ENCODE measurements at places on chromosomes 4 and X.

GRCh38 chr4:98557194-98557892 is 101.1 kb downstream of the TSPAN5 start:
- no peak for DNase-seq

DNA sequence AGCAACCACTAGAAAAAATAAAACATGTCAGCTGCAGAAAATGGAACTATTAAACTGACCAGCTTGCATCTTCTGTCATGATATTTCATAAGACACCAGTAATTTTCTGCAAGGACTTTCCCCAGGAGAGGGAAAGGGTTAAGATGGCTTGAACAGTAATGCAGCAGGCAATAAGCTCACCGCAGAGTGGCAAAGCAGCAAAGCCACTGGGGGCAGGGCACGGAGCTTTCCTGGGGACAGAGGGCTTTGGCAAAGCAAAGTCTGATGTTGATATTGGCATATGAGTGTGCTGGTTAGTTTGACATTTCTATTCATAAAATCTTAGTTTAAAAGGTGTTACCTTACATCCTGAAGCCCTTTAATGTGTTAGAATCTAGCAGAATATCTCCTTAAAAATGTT is 55.1 kb upstream of the NAP1L5 start:
- DNase-seq, result no peak

GRCh38 chr4:138688408-138689085 is 327.0 kb upstream of the NOCT start:
- no peak for DNase-seq

- DNase-seq, result no peak
These were observed 593.8 kb upstream of the SLIT2 start for GRCh38 chr4:19657856-19658255.

DNA sequence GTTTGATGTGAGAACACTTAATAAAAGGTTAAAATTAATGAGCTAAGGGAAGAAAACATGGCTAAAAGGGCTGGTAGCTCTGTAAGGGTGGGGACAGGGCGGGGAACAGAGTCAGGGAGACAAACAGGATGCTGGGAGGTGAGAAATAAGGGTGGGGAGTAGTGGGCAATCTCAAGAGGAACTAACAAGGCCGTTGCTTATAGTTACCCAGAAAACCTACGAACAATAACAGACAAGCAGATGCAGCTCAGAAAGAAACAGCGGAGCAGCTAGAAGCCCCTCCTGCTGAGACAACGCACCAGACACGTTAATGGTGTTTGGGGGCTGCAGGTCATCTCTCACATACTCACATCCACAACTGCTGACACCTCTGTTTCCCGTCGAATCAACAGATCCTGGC is 9.7 kb upstream of the KLF3 start:
- DNase-seq, result no peak

GRCh38 chr4:154384012-154384411 is 107.6 kb downstream of the DCHS2 start:
- no peak for DNase-seq

DNA sequence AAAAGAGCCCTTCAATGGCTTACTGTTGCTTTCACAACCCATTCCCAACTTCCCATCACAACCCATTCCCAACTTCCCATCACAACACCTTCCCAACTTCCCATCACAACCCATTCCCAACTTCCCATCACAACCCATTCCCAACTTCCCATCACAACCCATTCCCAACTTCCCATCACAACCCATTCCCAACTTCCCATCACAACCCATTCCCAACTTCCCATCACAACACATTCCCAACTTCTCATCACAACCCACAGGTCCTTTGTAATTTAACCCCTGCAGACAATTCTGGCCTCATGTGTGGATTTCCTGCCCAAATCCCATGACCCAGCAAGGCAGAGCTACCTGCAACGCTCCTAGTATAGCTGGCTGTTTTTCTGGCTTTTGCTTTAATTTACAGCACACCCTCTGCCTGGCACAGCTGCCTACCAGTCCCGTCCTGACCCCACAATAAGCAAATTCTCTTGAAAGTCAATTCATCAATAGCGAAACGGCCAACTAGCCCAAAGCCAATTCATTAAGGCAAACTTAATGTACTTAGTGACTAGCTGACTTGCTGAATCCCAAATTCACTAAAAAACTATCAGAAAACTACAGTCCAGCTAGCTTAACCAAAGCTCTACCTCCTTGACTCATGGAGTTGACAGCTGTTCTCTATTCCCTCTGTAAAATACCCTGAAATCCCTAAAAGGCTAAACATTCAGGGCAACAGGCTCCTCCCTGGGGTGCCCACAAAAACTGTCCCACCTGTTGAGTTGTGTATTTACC is 75.6 kb downstream of the AFAP1 start:
- no peak for DNase-seq

DNA sequence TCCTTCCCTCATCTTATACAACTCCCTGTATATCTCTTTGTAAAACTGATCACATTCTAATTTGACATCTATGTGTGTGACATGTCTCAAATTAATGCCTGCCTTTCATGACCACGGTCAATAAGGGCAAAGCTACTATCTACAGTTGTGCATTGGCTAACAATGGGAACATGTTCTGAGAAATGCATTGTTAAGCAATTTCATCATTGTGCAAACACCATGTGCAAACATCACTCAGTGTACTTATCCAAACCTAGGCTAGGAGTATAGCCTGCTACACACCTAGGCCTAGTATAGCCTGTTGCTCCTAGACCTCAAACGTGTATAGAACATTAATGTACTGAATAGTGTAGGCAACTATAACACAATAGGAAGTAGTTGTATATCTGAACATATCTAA is 95.0 kb downstream of the BANK1 start:
- no peak for DNase-seq

GRCh38 chr4:6734165-6734786 is 18.3 kb downstream of the BLOC1S4 start:
- no peak for DNase-seq

GRCh38 chr4:112185334-112185733 is 40.1 kb downstream of the FAM241A start:
- no peak for DNase-seq

DNA sequence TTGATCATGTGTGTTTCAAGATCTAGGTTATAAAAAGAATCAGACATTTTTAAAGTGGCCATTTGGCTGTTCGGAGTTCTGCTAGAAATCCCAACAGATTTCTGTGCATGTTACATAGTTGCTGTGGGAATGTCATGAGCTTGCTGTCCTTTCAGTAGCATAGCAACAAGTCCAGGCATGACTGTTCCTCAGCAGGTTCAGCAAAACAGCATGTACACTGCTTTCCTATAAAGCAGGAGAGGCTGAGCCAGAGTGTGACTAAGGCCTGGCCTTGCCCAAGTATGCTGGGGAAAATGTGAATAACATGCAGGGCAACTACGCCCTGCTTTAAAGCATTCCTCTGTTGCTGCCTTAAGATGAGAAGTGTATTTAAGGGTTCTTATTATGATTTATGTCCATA is 217.1 kb upstream of the SMIM31 start:
- DNase-seq, result no peak

DNA sequence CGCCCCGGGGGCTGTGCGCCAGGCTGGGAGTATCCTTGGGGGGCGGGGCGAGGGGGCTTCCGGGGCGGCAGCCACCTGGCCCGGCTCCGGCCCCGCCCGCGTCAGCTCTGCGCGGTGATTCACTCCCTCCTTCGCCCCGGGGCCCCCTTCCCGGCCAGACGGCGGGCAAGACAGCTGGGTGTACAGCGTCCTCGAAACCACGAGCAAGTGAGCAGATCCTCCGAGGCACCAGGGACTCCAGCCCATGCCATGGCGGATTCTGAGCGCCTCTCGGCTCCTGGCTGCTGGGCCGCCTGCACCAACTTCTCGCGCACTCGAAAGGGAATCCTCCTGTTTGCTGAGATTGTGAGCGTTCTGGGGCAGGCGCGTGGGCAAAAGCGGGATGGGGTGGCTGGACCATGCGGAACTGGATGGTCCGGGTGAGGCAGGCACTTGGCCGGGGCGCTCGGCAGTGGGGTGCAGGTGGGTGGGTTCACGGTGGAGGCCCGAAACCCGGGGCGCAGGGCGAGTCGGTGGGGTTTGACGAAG is at the start of gene PLP2:
PLP2 (plus strand) TSS at position 147 of the 528 bp plus-strand sequence; CDS start at position 250, 103 bp downstream.
- DNase-seq, result peak; percentile 69

GRCh38 chrX:56130031-56130430 is 102.1 kb upstream of the KLF8 start:
- DNase-seq, result no peak

- no peak for DNase-seq
These were observed 8.4 kb upstream of the OPN1LW start for GRCh38 chrX:154135458-154136229.

DNA sequence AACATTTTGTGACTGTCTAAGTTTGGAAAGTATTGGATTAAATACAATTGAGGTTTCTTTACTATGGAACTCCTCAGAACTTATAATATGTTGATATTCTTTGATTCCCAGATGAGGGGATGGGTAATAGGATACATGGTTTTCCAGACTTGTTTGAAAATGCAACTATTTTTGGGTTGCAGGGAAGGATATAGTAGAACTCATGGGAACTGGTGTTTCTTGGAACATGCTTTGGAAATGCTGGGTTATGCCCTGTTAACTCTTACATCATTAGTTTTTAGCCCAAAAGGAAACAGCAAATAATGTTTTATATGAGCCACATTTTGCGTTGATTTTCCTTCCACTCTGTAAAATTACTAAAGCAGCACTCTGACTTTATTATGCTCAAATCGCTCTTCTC is 41.9 kb downstream of the HPF1 start:
- no peak for DNase-seq

GRCh38 chr4:128591482-128591881 is 218.0 kb upstream of the JADE1 start:
- no peak for DNase-seq

DNA sequence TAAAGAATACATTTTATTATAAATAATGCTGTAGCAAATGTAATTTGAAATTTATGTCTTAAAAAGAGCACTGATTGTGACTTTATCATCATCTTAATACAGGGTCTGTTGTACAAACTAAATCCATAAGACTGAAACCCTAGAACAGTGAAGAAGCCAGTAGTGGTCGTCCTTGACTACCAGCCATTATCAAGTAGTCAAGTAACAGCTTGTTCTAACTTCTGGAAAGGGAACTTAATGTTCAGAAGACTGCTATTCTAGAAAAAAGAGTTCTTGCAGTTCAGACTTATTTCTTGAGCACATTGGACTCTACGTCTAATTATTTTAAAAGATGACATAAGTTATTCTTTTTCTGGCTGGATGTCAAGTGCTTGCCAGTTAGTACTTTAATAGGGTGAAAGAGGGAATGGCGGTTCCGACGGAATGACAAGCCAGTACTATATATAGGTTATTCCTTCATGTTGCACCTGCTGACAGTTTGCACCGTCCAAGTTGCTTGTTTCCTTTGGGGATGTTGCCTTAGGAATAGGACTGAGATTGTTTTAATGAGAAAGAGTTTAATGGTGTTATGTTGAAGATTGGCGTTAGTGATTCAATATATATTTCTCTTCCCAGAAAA is 109.9 kb downstream of the RAPGEF2 start:
- DNase-seq, result no peak

GRCh38 chr4:14064984-14065383 is 437.5 kb upstream of the BOD1L1 start:
- DNase-seq, result no peak

- no peak for DNase-seq
These were observed 9.4 kb upstream of the CDS1 start for GRCh38 chr4:84573385-84574068.

DNA sequence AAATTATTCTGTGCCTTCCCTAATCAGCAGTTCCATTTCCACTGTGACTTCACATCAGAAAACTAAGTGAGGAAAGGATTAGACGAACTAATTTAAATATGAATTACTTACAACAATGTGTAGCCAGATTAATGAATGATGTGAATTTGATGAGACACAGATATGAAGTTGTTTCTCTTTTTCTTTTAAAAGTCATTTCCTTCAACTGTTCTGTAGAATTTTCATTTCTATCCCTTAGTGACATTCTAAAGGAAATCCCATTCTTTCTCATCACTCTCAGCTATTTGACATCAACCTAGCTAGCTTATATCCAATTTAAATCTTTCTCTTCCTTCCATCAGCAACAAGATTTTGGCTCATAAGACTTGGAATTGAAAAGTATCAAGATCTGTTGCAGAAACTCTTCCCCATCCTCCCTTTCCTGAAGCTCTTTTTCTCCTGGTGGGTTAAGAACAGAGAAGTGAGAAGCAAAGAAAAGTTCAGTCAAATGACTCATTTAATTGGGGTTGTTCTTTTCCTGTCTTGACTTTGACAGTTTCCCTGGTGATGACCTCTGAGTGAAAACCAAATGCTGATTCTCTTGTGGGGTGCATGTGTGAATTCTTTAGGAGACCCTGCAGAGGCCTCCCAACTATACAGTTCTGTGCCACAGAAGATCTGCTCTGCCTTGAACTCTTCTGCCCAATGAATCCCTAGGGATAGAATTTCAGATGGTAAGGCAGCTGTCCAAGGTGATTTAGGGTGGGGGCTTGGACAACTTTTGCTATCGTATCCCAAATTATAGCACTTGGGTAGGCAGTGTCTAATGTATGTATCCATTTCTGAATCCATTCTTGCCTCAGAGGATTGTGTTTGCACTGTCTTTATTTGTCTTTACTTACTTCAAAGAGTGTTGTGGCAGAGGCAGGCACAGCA is 232.5 kb upstream of the GPRIN3 start:
- DNase-seq, result no peak

DNA sequence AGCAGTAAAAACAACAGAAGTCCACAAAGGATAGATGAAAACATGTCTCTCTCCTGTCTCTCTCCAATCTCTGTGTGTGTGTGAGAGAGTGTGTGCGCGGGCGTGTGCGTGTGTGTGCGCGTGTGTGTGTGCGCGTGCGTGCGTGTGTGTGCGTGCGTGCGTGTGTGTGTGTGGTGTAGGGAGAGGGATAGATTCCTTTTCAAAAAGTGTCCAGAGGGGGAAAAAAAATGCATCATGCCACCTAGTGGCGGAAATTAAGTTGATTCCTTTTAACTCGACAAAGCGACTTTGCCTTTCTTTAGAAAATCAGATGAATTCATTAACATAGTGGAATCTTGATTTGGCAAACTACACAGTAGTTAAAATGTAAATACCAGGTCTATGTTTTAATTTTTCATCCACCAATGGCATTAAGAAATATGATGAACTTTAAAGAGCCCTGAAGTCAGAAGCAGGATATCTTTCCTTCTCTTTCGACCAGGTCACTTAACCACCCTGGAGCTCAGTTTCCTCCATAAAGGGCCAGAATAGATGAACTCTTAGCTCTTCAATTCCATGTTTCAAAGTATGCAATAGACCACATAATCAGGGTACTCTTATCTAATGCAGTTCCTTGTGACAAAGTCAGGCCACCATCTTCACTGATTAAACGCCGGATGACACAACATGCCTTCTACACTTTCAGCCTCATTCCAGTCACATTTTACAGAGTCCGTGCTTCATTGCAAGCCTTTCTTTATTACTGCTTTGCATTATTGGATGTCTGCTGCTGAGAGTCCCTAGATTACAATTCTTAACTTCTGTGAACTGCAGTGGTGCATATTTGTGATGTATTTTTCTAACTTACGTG is 162.8 kb downstream of the FBXO8 start:
- peak; percentile 4 for DNase-seq

All from stimulated activated CD4-positive, alpha-beta T cell treated with anti-CD3 and anti-CD28 coated beads, Interleukin-12 subunit alpha, Interleukin-12 subunit beta, amount 100 ng/mL, for 24 hours (primary cell).